Breast epithelium (tissue), 4 donors: ENCODE measurements at places on chromosomes 3 and 15.
A peak's percentile ranks its signal among the peaks of the same experiment; 100 is the strongest.

- H3K27me3 ChIP-seq, result no peaks in the 10 kb centered on the region
- H3K27ac ChIP-seq, result no peak overlapping the region
- H3K4me1 ChIP-seq, result no peaks in the 10 kb centered on the region
- DNase-seq, result no peak
- H3K36me3 ChIP-seq, result no peaks in the 10 kb centered on the region
Measured at GRCh38 chr3:67389176-67389575, 265.2 kb downstream of the SUCLG2 start.

- no peak overlapping the region for H3K4me3 ChIP-seq
- no peaks in the 10 kb centered on the region for H3K36me3 ChIP-seq
- DNase-seq, result no peak
- H3K27me3 ChIP-seq, result no peaks in the 10 kb centered on the region
- no peaks in the 10 kb centered on the region for H3K4me1 ChIP-seq
Measured at GRCh38 chr3:10950476-10951294, 41.9 kb upstream of the SLC6A1 start.

GRCh38 chr3:113832477-113833164, 6.0 kb upstream of the GRAMD1C start:
- H3K36me3 ChIP-seq, result no peaks in the 10 kb centered on the region
- H3K27ac ChIP-seq, result no peak overlapping the region
- DNase-seq, result peak; percentile 30
- H3K4me3 ChIP-seq, result no peak overlapping the region
- no peaks in the 10 kb centered on the region for H3K27me3 ChIP-seq

DNA sequence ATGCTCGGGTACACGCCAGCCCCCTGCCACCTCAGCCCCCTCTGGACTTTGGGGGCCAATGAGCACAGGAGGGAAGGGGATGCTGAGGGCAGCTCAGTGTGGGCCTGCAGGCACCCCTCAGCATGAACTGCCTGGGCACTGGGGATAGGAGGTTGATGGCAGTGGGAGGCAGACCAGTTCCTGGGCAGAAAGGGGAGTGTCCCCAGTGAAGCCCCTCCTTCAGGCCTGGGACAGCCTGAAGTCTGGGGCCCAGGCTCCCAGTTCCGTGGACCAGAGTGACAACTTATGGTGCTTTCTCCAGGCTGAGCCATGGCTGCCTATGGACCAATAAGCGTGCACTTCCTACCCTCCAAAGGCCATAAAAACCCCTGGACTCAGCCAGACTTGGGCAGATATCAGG, 63.3 kb upstream of the IMPG2 start:
- DNase-seq, result no peak
- no peak overlapping the region for H3K27ac ChIP-seq
- no peaks in the 10 kb centered on the region for H3K4me1 ChIP-seq
- H3K4me3 ChIP-seq, result no peak overlapping the region
- no peaks in the 10 kb centered on the region for H3K27me3 ChIP-seq
- H3K36me3 ChIP-seq, result no peaks in the 10 kb centered on the region

DNA sequence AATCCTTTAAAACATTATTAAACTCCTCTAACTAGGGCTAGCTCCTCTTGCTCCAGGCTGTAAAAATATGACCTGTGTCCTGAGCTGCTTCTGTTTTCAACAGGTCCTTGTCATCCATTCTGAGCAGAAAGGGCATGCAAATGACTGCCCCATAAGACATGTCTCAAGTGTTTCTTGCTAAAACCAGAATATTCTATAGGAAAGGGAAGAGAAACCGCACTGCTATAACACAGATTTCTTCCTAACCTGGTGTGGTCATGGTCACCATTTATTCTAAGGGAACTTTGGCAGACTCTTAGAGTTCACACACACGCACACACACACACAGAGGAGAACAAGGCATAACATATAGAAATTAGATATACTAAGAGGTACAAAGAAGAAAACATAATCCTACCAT, 34.2 kb upstream of the B3GNT5 start:
- no peaks in the 10 kb centered on the region for H3K4me1 ChIP-seq
- H3K36me3 ChIP-seq, result no peaks in the 10 kb centered on the region
- H3K27me3 ChIP-seq, result no peaks in the 10 kb centered on the region
- no peak overlapping the region for H3K4me3 ChIP-seq
- no peak for DNase-seq

GRCh38 chr15:64423970-64424369, 36.3 kb downstream of the TRIP4 start:
- no peak overlapping the region for H3K4me3 ChIP-seq
- no peaks in the 10 kb centered on the region for H3K36me3 ChIP-seq
- DNase-seq, result no peak
- no peaks in the 10 kb centered on the region for H3K4me1 ChIP-seq

DNA sequence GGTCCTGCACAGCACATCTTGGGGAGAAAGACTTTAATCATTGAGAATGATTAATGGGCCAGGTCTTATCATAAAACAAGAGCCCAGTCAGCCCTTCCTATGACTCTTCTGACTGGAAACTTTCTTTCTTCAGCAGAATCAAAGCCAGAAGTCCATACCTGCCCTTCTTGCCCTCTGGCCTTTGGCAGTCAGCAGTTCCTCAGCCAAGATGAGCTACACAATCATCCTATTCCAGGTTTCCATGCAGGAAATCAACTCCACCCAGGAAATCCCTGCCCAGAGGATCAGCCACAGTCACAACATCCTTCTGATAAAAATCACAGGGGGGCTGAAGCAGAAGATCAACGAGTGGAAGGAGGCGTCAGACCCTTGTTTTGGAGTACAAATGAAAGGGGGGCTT, 26.9 kb downstream of the ZNF589 start:
- no peak overlapping the region for H3K4me3 ChIP-seq
- H3K27ac ChIP-seq, result peak overlapping the region; percentile 86
- H3K36me3 ChIP-seq, result no peaks in the 10 kb centered on the region
- no peaks in the 10 kb centered on the region for H3K4me1 ChIP-seq

- no peak overlapping the region for H3K27ac ChIP-seq
- no peak overlapping the region for H3K4me3 ChIP-seq
- H3K36me3 ChIP-seq, result no peaks in the 10 kb centered on the region
- H3K27me3 ChIP-seq, result no peaks in the 10 kb centered on the region
- DNase-seq, result no peak
Measured at GRCh38 chr3:87126321-87126720, 100.8 kb upstream of the CHMP2B start.

- H3K4me1 ChIP-seq, result no peaks in the 10 kb centered on the region
- no peak overlapping the region for H3K4me3 ChIP-seq
- no peaks in the 10 kb centered on the region for H3K27me3 ChIP-seq
- H3K36me3 ChIP-seq, result peaks cover 3% of the 10 kb centered on the region
- no peak for DNase-seq
Measured at GRCh38 chr15:22902578-22902977, 64.1 kb downstream of the NIPA2 start.

- H3K4me3 ChIP-seq, result no peak overlapping the region
- peaks cover 12% of the 10 kb centered on the region for H3K4me1 ChIP-seq
- H3K27ac ChIP-seq, result peak overlapping the region; percentile 93
- no peaks in the 10 kb centered on the region for H3K27me3 ChIP-seq
- DNase-seq, result no peak
Measured at GRCh38 chr3:42080453-42080872, 10.7 kb upstream of the TRAK1 start.

DNA sequence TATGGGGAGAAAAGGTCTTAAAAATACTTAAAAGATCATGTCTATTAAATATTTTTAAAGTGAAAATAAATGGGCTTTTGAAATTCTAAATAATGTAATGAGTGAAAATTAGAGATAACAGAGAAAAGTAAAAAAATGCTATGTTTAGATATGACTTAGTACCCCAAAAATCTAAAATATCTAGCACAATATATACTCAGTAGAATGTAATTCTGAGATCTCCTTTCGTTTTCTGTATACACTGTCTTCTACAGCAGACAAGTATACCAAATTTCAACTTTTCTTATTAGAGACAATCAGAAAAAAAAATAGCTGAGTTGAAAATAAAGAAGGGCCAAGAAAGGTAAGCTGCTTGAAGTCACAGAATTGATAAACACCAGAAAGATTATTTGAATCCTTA, 140.8 kb downstream of the ADAM10 start:
- no peaks in the 10 kb centered on the region for H3K4me1 ChIP-seq
- no peaks in the 10 kb centered on the region for H3K27me3 ChIP-seq
- no peaks in the 10 kb centered on the region for H3K36me3 ChIP-seq
- DNase-seq, result no peak

DNA sequence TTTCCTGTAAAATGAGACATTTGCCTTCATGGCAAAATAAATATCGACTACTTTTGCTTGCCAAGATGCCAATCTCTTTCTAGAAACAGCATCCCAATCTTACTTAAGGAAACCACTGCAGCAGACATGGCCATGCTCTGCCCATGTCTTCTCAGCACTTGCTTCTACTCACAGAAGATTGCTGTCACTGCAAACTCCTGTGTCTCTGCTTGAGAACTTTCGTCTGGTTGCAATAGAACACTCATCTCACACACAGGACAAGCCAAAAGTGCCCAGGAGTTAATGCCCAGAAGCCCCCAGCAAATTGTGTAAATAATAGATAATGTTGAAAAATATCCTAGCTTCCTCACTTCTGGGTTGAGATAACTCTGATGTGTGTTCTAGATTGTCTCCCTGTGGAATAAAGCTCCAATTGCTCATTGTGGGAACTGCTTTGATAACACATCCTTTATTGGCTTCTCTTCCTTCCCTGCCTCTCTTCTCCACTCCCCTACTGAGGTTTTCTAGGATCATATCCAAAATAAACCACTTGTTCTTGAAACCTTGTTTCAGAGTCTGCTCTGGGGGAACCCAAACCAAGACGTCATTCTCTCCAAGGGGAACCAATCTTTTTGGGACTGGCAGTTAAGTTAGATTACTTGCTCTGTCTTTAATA, 156.3 kb upstream of the STRIT1 start:
- no peaks in the 10 kb centered on the region for H3K27me3 ChIP-seq
- no peak overlapping the region for H3K27ac ChIP-seq
- H3K4me1 ChIP-seq, result no peaks in the 10 kb centered on the region
- no peaks in the 10 kb centered on the region for H3K36me3 ChIP-seq
- no peak overlapping the region for H3K4me3 ChIP-seq
- no peak for DNase-seq

DNA sequence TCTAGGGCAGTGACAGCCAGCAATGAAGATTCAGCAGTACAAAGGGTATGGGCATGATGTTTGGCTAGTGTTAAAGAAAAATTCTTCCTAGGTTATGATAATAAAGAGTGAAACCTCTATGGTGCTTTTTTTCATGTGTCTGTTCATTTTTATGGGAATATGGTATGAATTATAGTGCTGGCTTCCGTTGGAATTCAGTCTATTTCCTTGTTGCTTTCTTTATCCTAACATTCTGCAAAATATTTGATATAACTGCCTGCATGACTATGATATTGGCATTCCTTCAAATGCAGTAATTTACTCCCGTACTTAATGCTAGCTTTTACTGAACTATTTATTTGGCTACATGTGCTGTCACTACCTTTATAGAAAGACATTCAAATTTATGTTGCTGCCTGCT, 57.6 kb upstream of the ATP11B start:
- H3K27ac ChIP-seq, result no peak overlapping the region
- no peaks in the 10 kb centered on the region for H3K4me1 ChIP-seq
- no peak overlapping the region for H3K4me3 ChIP-seq
- H3K36me3 ChIP-seq, result no peaks in the 10 kb centered on the region
- H3K27me3 ChIP-seq, result no peaks in the 10 kb centered on the region

- H3K4me3 ChIP-seq, result no peak overlapping the region
- no peaks in the 10 kb centered on the region for H3K4me1 ChIP-seq
- no peak for DNase-seq
- no peaks in the 10 kb centered on the region for H3K36me3 ChIP-seq
Measured at GRCh38 chr15:36961956-36962355, 138.4 kb downstream of the MEIS2 start.

DNA sequence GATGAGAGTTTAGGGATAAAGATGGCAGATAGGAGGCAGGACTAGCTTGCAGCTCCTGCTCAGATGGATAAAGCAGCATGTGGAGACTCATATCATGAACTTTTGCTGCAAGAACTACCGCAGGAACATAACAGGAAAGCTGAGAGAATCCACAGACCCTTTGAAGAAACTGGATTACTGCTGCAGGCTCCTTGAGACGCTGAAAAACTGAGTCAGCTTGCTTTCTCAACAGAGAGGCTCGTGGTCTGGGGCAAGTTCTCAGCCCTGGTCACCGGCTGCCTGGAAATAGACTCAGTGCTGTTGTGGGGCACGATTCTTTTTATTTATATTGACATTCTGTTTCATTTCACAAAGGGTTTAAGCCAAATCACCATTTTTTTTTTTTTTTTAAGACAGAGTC, 28.8 kb upstream of the TRIM59 start:
- H3K4me3 ChIP-seq, result no peak overlapping the region
- no peaks in the 10 kb centered on the region for H3K36me3 ChIP-seq
- DNase-seq, result no peak
- no peaks in the 10 kb centered on the region for H3K4me1 ChIP-seq

DNA sequence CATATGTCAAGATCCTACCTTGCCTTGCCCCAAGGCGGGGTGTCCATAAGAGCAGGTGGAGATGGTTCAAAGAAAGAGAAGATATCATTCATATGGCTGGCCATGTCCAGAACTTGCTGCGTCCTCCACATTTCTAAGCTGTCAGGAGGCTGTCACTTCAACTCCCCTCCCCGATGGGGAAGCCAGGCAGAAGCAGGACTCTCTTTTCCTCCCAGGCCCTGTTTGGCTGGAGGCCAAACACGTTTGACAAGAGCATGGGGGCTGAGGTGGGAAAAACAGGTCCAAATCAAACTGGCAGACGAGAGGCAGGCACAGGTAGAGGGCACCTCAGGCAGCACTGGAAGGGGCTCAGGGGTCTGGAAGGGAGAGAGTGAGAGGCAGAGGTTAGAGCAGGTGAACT, 37.7 kb downstream of the MESD start:
- no peak overlapping the region for H3K27ac ChIP-seq
- no peaks in the 10 kb centered on the region for H3K4me1 ChIP-seq
- H3K36me3 ChIP-seq, result peaks cover 9% of the 10 kb centered on the region
- H3K27me3 ChIP-seq, result no peaks in the 10 kb centered on the region

- H3K27ac ChIP-seq, result no peak overlapping the region
- no peaks in the 10 kb centered on the region for H3K36me3 ChIP-seq
- H3K4me1 ChIP-seq, result no peaks in the 10 kb centered on the region
- no peaks in the 10 kb centered on the region for H3K27me3 ChIP-seq
Measured at GRCh38 chr3:99799422-99799821, 18.2 kb upstream of the CMSS1 start.

DNA sequence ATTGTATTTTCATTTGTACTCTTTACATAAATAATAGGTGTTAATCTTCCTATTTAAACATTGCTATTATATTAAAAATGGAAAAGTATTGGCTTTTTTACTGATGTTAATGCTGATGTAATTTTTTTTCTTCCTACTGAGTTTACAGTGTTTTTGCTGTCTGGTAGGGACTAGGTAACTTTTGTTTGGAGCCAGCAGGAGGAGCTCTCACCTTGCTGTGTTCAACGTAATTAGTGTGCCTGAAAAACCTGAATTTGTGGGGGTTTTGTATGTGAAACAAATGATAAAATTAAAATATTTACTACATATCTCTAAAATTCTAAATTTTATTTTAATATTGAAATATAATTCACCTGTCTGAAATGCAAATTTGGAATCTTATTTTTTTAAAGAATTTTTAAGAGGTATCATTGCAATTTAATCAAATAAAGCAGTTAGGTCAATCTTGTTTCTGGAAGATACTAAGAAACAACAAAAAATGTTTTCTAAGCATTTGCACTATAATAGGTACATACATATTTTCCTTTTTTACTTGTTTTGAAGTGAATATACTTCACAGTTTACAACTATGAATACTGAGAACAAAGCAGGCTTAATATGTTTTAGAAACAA, 48.8 kb downstream of the EPHA6 start:
- no peak overlapping the region for H3K4me3 ChIP-seq
- no peak overlapping the region for H3K27ac ChIP-seq
- no peak for DNase-seq
- no peaks in the 10 kb centered on the region for H3K4me1 ChIP-seq
- H3K27me3 ChIP-seq, result no peaks in the 10 kb centered on the region
- H3K36me3 ChIP-seq, result no peaks in the 10 kb centered on the region
